ENCODE measurements at places on chromosomes 11 and 22.

DNA sequence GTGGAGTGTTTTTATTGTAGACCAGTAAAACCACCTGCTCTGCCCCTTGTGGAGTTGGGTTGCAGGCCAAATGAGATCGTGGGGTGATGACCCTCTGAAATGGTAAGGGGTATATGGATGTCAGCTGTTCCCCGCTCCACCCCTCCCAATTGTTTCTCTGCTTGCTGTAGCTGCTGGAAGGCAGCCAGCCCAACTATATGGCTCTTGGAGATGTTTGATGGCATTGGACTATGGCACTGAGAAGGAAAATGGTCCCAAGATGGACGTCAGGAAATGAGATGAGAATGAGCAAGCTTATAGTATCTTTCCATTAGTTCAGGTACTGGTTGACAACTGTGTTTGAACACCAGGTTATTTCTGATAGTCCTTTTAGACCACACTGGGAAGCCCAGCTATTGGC, 94.8 kb upstream of the SORL1-AS1 start:
- peaks cover 27% of the 10 kb centered on the region for H3K36me3 ChIP-seq
- no peak for DNase-seq
- no peak overlapping the region for H3K4me3 ChIP-seq

DNA sequence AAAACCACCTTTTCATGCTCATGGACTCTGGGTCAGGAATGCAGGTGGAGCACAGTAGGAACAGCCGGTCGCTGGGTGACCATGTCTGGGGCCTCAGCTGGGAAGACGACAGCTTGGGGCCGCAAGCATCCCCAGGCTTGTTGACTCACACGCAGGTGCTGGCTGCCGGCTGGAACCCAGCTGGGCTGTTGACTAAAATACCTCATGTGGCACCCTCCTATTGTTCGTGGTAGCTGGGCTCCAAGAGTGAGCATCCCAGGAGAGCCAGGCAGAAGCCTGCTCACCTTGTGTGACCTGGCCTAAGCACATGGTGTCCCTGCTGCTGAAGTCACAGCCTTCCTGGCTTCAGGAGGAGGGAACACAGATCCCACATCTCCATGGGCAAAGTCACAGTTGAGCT, 9.4 kb downstream of the DPP3 start:
- no peaks in the 10 kb centered on the region for H3K27me3 ChIP-seq
- H3K4me3 ChIP-seq: no peak overlapping the region
- H3K36me3 ChIP-seq: peaks cover 10% of the 10 kb centered on the region
- no peak overlapping the region for H3K27ac ChIP-seq
- H3K4me1 ChIP-seq: peaks cover 1% of the 10 kb centered on the region

DNA sequence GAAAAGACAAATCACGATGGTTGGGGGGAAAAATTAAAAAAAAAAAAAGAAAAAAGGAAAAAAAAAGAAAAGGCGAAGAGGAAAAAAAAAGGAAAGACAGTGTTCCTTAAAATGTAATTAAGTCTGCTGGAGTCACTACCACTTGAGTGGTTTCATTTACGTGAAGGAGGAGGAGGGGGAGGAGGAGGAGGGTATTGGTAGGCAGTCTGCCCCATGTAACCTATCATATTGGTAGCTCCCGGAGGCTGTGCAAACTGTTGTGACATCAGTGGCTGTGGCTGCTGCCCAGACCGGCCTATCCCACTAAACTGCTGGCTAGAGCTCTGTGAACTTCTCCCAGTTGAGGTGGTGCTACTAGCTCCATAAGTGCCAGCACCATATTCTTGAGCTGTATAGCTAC, 17.9 kb downstream of the KDELR3 start:
- H3K27me3 ChIP-seq: no peaks in the 10 kb centered on the region
- H3K36me3 ChIP-seq: peaks cover 85% of the 10 kb centered on the region
- H3K4me1 ChIP-seq: peaks cover 35% of the 10 kb centered on the region

DNA sequence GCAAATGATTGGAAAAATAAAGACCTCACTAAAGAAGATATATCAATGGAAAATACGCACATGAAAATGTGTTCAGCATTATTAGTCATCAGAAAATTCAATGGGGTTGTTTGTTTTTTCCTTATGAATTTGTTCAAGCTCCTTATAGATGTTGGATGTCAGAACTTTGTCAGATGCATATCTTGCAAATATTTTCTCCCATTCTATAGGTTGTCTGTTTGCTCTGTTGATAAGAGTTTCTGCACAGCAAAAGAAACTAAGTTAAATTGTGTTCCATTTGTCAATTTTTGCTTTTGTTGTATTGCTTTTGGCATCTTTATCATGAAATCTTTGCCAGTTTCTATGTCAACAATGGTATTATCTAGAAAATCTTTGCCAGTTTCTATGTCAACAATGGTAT, 633.9 kb upstream of the CHORDC1 start:
- no peaks in the 10 kb centered on the region for H3K36me3 ChIP-seq
- H3K27ac ChIP-seq: no peak overlapping the region
- no peaks in the 10 kb centered on the region for H3K4me1 ChIP-seq
- H3K4me3 ChIP-seq: no peak overlapping the region

DNA sequence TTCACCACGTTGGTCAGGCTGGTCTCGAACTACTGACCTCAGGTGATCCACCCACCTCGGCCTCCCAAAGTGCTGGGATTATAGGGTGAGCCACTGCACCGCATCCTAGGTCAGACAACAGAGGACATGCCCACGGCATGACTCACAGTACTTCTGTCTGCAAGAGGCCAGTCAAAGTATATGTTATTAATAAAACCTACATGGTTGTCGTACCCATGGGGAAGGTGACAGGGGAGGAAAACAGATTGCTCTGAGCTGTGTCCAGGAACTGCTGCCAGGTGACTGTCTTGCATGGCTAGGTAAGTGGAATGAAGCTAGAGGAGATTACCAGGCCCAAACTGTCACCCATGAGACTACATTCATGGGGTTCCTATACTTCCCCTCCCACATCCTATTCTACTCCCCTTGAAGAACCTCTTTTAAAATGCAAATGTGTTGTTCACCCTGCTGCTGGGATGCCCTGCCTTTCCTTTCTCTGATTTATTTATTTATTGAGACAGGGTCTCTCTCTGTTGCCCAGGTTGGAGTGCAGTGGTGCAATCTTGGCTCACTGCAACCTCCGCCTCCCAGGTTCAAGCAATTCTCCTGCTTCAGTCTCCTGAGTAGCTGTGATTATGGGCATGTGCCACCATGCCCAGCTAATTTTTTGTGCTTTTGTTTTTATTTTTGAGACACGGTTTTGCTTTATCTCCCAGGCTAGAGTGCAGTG, 2.0 kb upstream of the NLRX1 start:
- H3K27ac ChIP-seq: no peak overlapping the region
- H3K27me3 ChIP-seq: no peaks in the 10 kb centered on the region
- H3K4me3 ChIP-seq: no peak overlapping the region
- DNase-seq: no peak
- peaks cover 16% of the 10 kb centered on the region for H3K4me1 ChIP-seq

GRCh38 chr11:45879803-45880686, 5.4 kb upstream of the MAPK8IP1 start:
- no peak overlapping the region for H3K4me3 ChIP-seq
- peaks cover 2% of the 10 kb centered on the region for H3K36me3 ChIP-seq
- no peaks in the 10 kb centered on the region for H3K27me3 ChIP-seq
- H3K27ac ChIP-seq: no peak overlapping the region
- DNase-seq: no peak
- H3K4me1 ChIP-seq: peaks cover 6% of the 10 kb centered on the region

DNA sequence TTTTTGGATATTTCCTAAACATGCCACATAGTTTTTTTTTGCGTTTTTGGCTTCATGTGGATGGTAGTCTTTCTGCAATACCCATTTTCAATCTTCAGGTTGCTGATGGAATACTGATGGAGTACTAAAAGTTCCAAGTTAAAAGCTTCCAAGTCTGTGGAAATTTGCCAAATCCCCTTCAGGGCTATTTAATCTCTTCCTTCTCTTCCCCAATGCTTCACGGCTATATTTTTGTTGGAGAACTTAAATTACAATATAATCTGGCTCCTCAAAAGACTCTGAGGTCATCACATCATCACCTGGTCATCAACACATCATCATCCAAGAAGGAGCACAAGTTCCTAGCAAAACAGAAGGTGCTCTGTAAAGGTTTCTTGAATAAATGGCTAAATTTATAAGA, 881.0 kb upstream of the TENM4 start:
- no peaks in the 10 kb centered on the region for H3K36me3 ChIP-seq
- no peaks in the 10 kb centered on the region for H3K27me3 ChIP-seq
- no peak overlapping the region for H3K27ac ChIP-seq
- H3K4me3 ChIP-seq: no peak overlapping the region

DNA sequence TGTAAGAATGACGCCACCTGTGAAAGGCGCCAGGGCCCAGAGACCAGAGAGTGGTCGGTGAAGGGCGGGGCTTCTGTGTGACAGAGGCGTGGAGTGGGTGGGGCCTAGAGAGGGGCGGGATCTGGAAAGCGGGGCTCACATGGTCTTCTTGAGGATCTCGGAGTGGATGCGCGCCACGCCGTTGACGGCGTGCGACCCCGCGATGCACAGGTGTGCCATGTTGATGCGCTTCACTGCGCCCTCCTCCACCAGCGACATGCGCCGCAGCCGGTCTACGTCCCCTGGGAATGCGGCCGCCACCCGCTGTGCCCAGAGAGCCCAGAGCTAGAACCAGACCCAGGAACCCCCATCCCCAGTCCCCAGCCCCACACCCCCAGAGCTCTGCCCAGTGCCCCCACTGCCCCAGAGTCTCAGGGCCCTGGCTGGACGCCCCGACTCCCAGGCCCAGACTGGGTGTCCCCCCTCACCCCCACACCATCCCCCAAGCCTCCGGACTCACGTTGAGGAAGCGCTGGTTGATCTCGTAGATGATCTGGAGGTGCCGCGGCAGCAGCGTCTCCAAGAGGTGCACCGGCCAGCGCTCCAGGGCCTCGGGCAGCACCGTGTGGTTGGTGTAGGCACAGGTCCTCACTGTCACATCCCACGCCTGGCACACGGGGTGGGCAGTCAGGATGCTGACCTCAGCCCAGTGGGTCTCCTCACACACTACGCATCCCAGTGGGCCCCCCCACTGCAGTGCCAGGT, 6.2 kb downstream of the PYGM start:
- H3K4me3 ChIP-seq: no peak overlapping the region
- no peaks in the 10 kb centered on the region for H3K27me3 ChIP-seq
- DNase-seq: no peak
- peaks cover 3% of the 10 kb centered on the region for H3K4me1 ChIP-seq
- no peak overlapping the region for H3K27ac ChIP-seq

Data from activated CD8-positive, alpha-beta memory T cell treated with anti-CD3 and anti-CD28 coated beads, Interleukin-2, amount 10 ng/mL, durations not matched to agents 7 days and 5 days (primary cell).